ENCODE measurements at places on chromosomes 6 and 20.

DNA sequence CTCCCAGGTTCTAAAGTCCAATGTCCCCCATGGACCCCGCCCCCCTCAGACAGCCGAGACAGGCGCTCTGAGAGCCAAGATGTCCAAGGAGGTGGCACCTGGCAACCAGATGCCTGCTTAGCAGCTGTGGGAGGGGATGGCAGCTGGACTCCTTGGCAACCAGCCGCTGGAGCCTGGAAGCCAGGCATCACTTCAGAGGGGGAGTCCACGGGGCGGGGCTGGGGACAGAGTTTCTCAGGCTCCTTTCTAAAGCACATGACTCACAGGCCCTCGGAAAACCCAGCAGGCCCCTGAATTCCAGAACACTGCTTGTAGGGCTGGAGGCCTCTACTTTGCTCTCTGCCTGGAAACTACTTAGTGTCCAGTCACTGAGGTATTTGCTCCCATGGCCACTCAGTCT, 51.5 kb downstream of the PREX1 start:
- peak; percentile 83 for DNase-seq

DNA sequence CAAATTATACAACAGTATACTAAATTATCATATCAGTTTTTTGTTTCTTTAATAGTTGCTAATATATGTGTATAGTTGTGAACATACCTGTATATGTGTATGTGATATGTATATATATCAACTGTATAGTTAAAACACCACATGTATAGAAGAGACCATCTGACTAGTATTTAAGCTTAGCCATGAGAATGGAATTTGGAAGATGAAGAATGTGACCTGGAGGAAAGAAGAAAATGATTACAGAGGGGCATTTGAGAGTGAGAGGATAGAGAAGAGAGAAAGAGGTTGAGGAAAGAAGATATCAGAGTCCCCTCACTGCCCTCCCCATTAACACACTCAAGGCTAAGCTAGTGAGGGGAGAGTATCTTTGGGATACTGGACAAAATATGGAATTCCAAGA, 335.9 kb downstream of the BCKDHB start:
- no peak for DNase-seq

GRCh38 chr6:36349240-36349639, 12.6 kb upstream of the BNIP5 start:
- no peak for DNase-seq

GRCh38 chr6:13400772-13401171, 72.4 kb upstream of the TBC1D7 start:
- DNase-seq = no peak

- no peak for DNase-seq
Measured at GRCh38 chr6:390914-391558, 516 bp upstream of the IRF4 start.

DNA sequence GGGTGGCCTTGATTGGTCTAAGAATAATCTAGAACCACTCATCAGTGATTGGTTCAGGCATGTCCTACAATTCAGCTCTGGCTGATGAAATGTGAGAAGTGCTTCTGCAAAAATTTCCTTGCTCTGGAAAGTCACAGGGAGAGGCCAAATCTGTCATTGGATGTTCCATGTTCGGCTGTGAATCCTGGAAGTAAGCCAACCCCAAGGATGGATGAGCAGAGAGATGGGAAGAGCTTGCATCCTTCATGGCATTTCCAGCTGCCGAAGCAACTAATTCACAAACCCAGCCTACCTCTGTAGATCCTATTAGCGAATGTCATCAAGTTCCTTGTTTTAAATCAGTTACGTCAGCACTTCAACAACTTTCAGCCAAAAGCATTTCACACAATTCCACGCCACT, 187.2 kb upstream of the SOX4 start:
- no peak for DNase-seq

Data from HFF-Myc (cell line).